ENCODE measurements at places on chromosomes 12 and 14. TPM values are rescaled to one million over a fixed set of nuclear protein-coding genes. Genes with fewer than 3 reads are reported as not detected.

The NOPCHAP1 gene
- total RNA-seq = 6.3 TPM

The CIDEB gene
- 4.7 TPM for total RNA-seq

The KDM2B gene
- 28.7 TPM for total RNA-seq

The CPNE6 gene
- total RNA-seq = not detected

The P2RX7 gene
- 2.1 TPM for total RNA-seq

The BCAT1 gene
- 33.4 TPM for total RNA-seq

The SOX5 gene
- 6.3 TPM for total RNA-seq

The CCDC38 gene
- not detected for total RNA-seq

The SLC25A3 gene
- total RNA-seq = 666 TPM

The PTPN6 gene
- 7.8 TPM for total RNA-seq

The SDR9C7 gene
- total RNA-seq = not detected

The NPFF gene
- not detected for total RNA-seq

All from skeletal muscle tissue (tissue), 5 donors.